ENCODE measurements at places on chromosomes 3 and 15.

- DNase-seq: peak; percentile 46
These were observed 251.3 kb upstream of the HES1 start for GRCh38 chr3:193884652-193885051.

GRCh38 chr3:71964170-71964569 is 179.2 kb upstream of the PROK2 start:
- DNase-seq: no peak

DNA sequence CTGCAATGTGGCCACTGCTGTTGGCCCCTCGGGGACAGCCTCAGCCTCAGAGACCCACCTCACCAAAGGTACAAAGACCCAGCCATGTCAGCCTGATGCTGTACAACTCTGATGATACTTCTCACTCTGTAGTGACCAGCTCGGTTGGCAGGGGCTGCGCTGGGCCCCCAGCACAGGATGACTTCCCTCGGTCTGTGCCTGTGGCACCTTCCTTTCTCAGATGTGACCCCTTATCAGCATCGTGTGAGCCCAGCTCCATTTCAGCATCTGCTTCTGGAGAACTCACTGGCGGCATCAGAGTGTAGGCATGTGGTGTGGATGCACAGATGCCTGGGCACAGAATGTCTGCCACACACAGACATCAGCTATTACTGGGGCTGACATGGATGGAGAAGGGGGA is 25.1 kb upstream of the CTXND1 start:
- no peak for DNase-seq

GRCh38 chr3:74267588-74268184 is 346.8 kb downstream of the CNTN3 start:
- DNase-seq: peak; percentile 54

GRCh38 chr15:85589851-85590250 is 204.9 kb downstream of the KLHL25 start:
- DNase-seq: peak; percentile 62

GRCh38 chr3:191246630-191247029 is 47.6 kb downstream of the OSTN start:
- DNase-seq: peak; percentile 79

- no peak for DNase-seq
These were observed 479.5 kb upstream of the WNT5A start for GRCh38 chr3:55966566-55966965.

- no peak for DNase-seq
These were observed 30.5 kb upstream of the ICE2 start for GRCh38 chr15:60509470-60509869.

GRCh38 chr15:93020976-93021772 is 67.8 kb downstream of the RGMA start:
- DNase-seq: no peak

DNA sequence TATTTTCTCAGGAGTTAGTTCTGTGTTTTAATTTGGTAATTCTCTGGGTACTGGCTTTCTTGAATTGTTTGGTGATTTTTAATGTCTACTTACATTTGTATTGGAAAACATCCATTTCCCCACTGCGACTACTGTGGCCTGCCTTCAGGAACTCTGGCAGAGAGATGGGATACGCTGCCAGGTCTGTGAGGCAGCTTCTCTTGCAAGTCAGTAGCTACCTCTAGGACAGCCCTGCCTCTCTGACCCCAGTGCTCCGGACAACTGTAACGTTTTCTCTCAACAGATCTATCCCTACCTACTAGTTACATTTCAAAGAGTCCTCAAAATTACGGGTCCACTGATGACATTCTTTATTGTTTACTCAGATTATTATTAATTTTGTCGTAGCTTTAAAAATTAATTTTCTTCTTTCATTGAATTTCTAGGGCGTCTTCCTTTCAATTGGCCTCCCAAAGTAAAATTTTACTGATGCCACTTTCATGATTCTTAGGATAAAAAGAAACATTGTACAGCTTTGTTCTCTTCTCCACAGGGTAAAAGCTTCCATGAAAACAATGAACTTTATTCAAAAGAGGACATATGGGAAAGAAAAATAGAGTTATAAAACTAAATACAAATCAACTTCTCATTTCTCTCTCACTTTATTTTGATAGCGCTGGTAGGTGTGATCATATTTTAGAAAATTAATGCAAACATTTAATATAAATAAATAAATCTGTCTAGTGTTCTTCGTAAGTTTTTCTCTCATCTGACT is 123.2 kb upstream of the GOLGA8J start:
- no peak for DNase-seq

- DNase-seq: no peak
These were observed 166.1 kb downstream of the ZNF621 start for GRCh38 chr3:40690749-40691451.

GRCh38 chr3:8846176-8846575 is 76.8 kb upstream of the OXTR start:
- no peak for DNase-seq

DNA sequence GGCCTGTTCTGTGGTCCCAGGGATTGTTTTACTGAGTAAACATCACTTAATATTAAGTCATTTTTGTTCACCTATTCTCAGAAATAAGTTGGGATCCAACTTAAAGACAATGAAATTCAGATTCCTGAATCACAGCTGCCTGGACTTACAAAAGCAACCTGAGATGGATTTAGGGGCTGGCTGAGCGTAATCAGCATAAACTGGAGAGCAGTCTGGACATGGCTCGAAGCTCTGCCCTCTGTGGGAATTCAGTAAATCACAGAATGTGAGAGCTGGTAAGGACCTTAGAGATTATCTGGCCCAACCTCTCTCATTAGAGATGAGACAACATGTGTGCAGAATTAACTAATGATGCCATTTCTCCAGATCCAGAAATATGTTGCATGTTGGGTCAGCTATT is 23.7 kb downstream of the CCDC80 start:
- no peak for DNase-seq

- DNase-seq: peak; percentile 64
These were observed 1038.5 kb upstream of the NR2F2 start for GRCh38 chr15:95291898-95292472.

DNA sequence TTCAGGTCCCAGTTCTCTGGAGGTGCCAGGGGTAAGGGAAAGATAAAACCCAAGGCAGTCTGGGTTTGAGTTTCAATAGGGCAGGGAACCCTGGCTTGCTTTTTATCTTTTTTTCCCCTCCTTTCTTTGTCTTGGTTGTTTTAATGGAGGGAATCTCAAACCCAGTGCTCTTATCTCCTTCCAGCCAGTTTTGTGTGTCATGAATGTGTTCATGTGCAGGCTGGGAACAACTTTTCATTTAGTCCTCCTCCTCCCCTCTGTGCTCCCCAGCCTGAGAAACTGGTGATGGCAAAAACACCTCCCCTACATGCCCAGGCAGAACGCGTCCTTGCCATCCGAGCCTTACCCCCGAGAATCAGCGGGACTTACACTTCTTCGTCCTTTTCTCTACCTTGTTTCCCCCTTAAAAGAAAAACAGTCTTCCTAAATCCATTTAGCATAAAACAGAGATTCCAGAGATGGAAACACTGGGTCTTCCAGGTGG is 10.9 kb downstream of the SEMA3G start:
- no peak for DNase-seq

- DNase-seq: no peak
These were observed 58.6 kb upstream of the NUDT16 start for GRCh38 chr3:131323014-131323413.

GRCh38 chr3:188832961-188833721 is 338.6 kb upstream of the TPRG1 start:
- DNase-seq: no peak

DNA sequence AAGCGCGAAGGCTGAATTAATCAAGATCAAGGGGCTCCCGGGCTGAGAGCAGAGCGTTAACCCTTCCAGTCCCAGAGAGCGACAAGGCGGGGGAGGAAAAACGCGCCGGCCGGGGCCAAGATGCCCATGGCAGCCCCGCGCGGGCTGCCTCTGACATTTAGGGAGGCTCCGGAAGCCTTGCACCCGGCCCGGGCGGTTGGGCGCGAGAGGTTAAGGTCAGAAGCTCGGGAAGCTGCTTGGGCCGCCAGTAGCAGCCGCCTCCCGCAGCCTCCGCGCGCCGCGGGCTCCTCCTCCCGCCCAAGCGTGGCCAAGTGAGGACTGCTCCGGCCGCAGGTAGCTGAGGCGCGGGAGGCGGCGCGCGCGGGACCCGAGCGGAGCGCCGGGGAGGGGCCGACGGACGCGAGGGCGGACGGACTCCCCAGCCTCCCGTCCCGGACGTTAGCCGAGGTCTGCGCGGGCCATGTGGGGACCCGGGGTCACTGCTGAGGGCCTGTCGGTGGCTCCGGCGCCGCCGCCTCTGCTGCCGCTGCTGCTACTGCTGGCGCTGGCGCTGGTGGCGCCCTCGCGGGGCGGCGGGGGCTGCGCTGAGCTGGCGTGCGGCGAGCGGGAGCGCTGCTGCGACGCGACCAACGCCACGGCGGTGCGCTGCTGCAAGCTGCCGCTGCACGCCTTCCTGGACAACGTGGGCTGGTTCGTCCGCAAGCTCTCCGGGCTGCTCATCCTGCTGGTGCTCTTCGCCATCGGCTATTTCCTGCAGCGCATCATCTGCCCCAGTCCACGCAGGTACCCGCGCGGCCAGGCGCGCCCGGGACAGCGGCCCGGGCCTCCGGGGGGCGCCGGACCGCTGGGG is at the start of gene C3orf80:
Gene C3orf80 (plus strand): TSS at position 247 of the 850 bp plus-strand sequence. CDS start 214 bp downstream, at position 461.
- DNase-seq: peak; percentile 69
